ENCODE measurements at places on chromosomes 4 and X.
A peak's percentile ranks its signal among the peaks of the same experiment; 100 is the strongest.

- DNase-seq, result no peak
Measured at GRCh38 chr4:2072971-2073807, 14.1 kb downstream of the NAT8L start.

DNA sequence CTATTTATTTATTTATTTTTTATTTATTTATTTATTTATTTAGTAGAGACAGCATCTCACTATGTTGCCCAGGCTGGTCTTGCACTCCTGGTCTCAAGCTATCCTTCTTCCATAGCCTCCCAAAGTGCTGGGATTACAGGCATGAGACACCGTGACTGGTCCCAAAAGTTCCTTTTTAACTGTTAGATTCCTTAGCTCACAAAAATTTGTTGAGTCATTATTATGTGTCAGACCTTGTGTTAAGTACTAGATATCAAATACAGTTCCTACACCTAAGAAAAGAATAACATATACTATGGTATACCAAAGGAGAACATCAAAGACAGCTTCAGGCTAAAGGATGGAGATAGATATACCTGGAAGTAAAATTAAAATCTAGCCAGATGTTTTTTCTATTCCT, 11.6 kb downstream of the FGA start:
- DNase-seq, result no peak

- no peak for DNase-seq
Measured at GRCh38 chr4:145815027-145815612, 123.5 kb downstream of the ZNF827 start.

DNA sequence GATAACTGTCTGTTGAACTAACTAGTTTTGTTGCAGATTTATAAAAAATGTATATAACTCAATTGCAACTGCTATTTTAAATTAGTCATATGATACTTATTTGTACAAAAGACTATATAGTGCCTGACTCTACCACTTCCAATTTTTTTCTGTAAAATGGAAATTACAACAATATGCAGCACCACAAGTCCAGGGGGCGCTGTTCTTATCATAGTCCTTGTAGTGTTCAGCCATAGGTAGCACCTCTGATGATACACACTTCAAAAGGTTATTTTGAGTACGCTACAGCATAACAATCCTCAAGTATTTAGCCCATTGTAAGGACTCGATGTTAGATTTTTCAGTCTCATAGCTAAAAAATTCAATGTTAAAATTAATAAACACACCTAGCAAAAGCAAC, 174.9 kb downstream of the CORIN start:
- DNase-seq, result no peak

GRCh38 chr4:153634738-153635353, 49.2 kb upstream of the TLR2 start:
- DNase-seq, result no peak

DNA sequence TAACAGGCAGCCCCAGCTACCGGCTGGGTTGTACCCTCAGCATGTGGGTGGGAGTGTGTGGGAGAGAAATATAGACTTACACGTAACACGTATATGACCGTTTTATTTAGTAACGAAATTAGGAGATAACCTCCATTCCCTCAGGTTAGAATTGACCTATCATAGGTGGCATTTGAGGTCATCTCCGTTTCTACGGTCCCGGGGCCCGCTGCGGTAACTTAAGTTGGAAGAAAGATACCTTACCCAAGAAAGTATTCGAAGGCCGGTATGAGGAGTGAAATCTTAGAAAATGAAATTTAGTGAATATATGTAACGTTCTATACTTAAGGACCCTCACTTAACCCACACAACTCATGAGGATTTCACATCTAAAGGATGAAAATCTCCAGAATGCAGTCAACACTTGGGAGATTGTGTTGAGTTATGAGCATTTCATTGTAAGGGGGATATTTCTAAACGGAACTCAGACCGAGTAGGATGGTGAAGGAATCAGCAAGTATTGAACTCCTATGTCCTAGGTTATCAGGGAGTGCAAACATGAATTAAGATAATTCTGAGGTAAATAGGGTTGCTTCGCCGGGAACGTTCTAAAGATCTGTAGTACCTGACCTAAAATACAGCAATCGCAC, 891 bp downstream of the CISD2 start:
- no peak for DNase-seq

GRCh38 chr4:98343626-98344025, 82.4 kb downstream of the RAP1GDS1 start:
- DNase-seq, result no peak

DNA sequence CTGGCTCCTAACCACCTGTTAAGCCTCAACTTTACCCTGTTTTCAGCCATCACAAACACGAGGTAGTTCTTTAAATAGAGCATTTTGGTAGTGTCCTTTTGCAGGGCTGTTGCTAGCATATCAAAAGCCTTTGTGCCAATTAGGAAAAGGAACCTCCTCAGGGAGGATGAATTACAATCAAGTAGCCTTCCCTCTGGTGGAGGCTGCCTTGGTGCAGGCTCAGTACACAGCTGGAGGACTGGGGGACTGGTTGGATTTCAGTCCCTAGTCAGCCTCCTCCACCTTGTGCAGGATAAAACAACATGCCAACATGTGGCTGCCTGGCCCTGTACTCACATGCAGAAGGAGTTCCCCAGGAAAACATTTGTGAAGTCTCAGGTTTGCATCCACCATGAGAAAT, 53.1 kb downstream of the RASGEF1B start:
- DNase-seq, result no peak

- DNase-seq, result no peak
Measured at GRCh38 chr4:178395798-178396197, 953.6 kb upstream of the AGA start.

DNA sequence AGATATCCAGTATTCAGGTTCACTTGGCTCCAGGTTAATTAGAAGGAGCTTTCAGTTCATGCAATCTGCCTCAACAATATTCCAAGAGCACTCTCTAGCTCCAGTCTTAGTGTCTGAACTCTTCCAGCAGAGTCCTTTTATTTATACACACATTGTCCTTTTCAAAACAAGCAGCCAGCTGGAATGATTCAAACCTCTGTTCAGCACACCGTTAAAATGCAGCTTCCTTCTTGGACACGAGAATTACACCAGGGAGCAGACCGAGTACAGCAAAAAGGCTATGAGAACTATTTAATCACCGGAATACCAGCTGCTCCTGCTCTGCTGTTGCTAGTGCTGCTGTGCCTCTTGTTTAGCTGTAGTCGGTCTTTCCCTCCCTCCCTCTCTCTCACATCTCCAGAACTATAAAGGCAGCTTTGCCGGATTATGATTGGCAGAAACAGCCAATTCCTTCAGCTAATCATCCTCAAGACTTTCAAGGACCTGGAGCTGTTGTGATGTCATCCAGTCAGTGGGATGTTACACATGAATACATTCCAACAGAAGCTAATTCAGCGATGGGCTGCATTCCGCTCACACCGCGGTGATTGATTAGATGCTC, at the start of gene NDST4:
Gene NDST4, minus strand, starts transcription at position 115 of the 601 bp plus-strand sequence. CDS start 36,584 bp downstream, outside the sequence.
- peak; percentile 16 for DNase-seq

DNA sequence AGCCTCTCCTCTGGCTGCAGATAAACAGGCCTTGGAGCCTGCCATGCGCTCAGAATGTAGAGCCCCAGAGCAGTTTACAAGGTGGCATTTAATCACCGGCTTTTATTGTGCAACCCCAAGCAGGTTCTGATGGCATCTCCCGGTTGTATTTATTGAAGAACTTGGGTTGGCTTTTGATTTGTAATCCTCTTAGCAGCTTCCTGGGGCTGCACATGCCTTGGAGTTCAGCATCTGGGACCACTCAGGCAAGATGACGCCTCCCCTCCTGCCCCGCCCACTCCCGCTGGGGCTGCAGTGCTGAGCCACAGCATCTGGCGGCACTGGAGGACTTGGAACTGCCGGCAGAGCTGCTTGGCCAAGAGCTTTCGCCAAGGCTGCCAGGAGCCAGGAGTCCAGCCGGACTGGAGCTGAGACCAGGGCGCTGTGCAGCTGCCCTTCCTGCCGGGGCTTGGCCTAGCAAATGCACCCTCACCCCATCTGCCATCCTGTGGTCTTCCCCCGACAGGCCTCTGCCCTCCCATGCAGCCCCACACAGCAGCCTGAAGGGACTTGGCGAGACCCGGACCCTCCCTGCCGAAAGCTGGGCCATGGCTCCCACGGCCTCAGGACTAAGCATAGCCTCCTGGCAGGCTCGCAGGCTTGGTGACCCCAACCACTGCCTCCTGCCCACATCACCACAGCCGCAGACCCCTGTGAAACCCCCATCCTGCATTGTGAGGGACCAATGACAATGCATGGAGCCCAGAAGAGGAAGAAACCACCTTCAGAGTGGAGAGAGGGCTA, 5.4 kb downstream of the HTRA3 start:
- DNase-seq, result no peak

DNA sequence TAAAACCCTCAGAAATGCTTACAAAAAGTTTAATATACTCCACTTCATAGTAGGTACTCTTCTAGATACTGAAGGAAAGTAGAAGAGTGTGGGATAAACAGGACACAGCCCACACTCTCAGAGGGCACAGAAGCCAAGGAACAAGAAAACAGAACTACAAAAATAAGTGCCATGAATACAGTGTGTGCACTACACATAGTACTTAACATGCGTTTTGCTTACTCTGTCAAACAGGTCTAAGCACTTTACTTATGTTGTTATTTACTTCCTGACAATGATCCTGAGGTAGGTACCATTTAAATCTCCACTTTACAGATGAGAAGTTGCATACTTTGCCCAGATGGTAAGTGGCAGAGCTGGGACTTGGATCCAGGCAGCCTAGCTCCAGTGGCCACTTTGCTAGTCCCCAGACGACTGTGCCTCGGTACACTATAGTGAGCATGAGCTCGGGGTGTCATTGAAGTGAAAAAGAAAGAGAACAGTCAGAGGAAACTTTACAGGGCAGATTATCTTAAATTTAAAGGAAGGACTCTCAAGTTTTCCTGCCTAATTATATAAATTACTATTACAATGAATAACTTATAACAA, 120.3 kb downstream of the BANK1 start:
- DNase-seq, result no peak

DNA sequence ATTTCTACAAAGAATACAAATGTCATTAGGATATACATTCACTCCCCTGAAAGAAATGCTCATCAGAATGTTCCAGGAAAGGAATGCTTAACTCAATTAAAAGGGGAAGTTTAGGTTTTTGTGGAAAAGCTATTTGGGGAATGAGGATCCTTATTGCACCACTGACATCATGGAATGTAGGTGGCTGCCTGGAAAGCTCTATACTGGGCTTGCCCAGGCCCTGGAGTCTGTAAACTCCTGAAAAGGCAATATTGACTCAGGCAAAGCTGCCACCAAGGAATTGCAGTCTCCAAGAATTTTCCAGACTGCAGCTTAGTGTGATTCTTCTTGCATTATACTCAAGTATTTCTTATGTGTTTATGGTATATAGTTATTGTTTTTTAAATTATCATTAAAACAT, 15.7 kb downstream of the DAPP1 start:
- DNase-seq, result no peak

GRCh38 chr4:170248576-170248975, 158.8 kb upstream of the AADAT start:
- DNase-seq, result no peak

GRCh38 chr4:120837656-120838055, 84.9 kb downstream of the PRDM5 start:
- DNase-seq, result no peak

DNA sequence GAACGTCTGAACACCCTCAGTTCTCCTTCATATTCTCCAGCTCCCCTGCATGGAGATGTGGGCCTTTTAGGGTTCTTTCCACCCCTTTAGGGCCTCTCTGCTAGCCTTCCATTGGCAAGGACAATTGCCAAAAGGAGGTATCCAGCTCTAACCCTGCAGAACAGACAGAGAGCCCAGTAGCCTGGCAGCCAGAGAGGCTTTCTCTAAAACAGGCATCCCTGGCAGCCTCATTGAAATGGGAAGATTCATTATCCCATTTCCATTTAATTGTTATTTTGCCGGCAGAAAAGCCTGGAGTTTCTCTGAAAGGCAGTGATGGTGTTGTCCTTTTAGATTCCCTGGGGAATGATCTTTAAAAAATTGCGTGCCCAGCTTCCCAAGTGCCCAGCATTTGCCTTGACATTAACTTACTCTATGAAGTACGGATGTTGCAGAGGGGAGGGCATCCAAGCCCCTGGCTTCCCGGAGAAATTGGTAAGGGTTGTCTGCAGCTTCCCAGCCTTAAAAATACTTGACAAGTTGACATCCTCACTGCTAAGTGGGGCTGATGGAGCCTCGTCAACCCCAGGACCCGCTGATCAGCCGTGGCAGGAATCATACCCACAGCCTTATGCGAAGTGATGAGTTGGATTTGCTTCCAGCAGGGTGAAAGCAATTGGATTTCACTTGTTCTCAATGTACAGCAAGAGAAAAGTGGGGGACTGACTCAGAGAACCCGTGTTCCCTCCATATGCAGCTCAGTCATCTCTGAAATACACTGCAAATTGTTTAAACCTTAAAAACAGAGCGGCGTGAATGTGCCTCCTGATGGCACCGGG, 244.1 kb downstream of the CRLF2 start:
- DNase-seq, result no peak

DNA sequence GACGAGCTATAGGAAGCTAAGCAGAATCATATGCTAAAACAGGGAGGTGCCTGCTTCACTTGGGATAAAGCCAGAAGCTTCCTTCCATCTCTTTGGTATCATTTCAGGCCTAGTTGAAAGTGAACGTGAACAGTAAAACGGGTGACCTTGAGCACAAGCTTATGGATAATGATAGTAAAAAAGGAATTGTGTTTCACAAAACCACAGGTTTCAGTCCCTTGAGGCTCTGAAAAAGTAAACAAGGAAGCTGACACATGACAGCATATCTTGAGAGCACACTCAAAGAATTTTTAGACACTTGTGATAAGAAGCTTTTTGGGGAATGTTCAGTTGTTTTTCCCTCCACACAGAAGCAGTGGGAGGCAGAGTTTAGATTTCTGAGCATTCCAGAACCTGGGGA, 286.1 kb downstream of the DCHS2 start:
- DNase-seq, result no peak

GRCh38 chr4:22707390-22707789, 14.7 kb downstream of the GBA3 start:
- no peak for DNase-seq

- DNase-seq, result no peak
Measured at GRCh38 chr4:14700544-14700943, 301.7 kb upstream of the CPEB2 start.

DNA sequence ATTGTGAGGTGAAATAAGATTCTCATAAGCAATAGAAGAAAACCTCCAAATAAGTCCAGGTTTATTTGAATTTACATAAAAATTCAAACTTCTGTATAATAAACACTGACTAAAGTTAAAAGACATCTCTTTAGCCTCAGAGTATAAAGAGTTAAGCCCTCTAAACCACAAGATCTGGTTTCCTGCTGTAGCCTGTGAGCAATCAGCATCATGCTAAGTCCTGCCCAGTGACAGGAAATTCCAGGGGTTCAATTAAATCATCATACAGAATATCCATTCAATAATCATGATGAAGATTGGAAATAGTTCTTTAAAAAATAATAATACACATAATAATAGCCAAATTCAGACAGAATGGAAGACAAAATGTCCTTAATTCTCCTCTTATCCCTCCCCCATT, 139.2 kb upstream of the DGKK start:
- no peak for DNase-seq

- no peak for DNase-seq
Measured at GRCh38 chrX:140733766-140734342, 24.3 kb downstream of the LINC00632 start.
